Activated CD8-positive, alpha-beta T cell treated with anti-CD3 and anti-CD28 coated beads for 36 hours (primary cell): ENCODE measurements at places on chromosomes 2 and 18.

DNA sequence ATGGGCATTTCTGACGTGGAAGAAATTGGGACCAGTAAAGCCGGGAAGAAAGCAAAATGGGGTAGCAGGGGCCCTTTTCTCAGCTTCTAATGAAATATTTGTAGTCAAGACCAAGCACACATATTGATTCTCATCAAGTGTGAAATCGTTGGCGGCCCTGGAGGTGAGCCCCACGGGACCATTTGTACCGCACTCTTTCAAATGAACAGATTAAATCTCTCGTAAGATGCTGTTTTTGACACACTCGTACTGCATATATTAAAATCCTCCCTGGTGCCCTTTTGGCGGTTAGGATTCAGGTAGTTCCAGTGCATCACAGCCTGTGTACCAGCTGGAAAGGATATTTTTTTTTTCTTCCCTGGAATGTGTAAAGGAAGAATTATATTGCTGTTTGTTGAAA, 9.9 kb upstream of the MYL1 start:
- no peak for DNase-seq

- DNase-seq: no peak
These were observed 1.7 kb upstream of the FOSL2 start for GRCh38 chr2:28390746-28391563.

DNA sequence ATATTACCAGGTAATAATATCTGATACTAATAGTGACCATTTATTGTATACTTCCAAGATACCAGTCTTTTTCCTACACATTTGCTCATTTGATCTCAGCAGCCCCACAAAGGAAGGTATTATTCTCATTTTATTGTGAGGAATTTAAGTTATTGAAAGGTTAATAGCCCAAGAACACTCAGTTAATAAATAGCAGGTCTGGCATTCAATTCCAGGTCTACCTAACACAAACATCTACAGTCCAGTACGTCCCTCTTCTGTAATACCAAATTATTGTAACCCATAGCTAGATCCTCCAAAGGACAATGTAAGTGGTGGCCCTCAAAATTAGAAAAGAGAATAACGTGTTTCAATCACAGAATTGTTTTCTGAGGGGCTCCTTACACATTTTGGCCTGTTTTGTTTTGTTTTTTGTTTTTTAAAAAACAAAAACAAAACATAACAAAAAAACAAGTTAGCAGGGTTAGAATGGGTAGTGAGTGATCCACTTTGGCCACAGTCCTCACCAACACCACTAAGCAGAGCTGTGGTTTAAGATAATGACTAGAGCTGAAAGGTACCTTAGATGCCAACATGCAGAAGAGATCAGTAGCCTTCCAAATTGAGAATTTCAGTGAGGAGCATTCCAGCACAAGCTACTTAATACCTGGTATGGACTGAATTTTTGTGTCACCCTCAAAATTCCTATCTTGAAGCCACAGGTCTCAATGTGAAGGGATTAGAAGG, 137.5 kb downstream of the DYM start:
- no peak for DNase-seq

DNA sequence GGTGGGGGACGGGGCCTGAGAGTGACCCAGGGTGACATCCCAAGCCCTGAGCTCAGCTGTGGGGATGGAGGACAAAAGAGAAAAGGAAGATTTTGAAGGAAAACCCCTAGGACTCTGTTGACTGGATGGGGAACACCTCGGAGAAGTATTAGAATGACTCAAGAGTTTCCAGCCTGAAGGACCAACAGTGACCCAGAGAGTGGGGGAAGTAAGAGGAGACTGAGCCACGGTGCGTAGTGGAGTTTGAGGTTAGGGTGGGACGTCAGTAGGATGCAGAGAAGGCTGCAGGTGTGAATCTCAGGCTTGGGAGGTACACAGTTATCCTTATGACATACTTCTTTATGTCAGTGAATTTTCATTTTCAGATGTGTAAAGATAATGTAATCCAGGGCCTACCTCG, 119.5 kb downstream of the NCK2 start:
- peak; percentile 49 for DNase-seq
